ENCODE measurements at places on chromosomes 13 and 19.

GRCh38 chr13:71090990-71091389 lies 776.0 kb downstream of the DACH1 start:
- DNase-seq, result no peak

DNA sequence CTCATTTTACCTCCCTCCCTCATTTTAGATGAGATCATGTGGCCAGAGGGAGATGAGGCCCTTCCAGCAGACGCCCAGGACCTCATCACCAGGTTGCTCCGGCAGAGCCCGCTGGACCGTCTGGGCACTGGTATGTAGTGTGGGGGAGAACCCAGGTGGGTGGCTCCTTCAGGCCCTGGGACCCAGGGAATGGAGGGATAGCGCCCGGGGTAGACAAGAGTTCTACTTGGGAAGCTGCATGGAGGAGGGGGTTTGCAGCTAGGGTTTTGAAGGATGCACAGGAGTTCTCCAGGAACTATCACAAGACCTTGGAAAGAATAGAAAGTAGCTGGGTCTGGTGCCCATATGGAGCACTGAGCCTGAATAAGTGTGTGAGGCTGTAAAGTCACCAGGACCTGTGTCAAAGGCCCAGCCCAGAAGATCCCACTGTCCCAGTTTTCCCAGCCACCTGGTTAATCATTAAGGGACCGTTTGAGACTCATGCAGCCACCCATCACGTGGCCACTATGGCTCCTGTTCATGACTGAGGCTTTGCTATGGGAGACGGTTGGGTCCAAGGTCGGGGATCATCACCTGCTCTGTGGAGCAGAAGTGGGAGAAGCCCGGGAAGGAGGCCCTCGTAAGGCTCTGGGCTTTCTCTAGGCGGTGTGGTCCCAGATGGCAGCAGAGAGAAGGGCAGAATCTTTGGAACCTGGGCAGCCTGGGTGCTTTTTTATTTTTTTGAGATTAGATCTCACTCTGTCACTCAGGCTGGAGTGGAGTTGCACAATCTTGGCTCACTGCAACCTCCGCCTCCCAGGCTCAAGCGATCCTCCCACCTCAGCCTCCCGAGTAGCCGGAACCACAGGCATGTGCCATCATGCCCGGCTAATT lies 17.0 kb upstream of the PIK3R2 start:
- no peak for DNase-seq

- DNase-seq, result no peak
Measured at GRCh38 chr19:41997121-41997850, 3.3 kb upstream of the ATP1A3 start.

DNA sequence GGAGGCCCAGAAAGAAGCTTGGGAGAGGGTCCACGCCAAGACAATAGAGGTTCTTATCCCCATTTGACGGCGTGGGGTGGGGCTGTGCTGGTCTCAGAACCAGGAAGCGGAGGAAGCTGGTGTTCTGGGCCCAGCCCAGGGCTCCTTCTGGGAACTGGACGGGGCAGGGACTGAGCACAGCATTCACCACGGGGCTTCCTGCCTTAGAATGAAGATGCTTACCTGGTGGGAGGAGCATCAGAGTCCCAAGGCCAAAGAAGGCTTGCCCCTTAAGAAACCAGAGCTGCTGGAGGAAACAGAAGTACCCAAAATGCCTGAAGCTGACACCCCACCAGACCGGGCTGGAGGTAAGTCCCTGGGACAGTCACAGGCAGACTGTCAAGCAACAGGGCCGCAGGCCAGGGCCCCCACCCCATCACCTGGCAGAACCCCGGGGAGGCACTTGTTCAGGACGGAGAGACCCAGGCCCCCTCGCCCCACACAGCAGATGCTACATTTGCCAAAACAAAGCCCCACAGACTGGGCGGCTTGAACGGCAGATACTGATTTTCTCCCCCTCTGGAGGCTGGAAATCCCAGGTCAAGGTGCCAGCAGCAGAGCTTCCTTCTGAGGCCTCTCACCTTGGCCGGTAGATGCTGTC lies 17.8 kb upstream of the IGLON5 start:
- no peak for DNase-seq

GRCh38 chr19:49843265-49843664 lies 7.7 kb upstream of the PTOV1 start:
- no peak for DNase-seq

DNA sequence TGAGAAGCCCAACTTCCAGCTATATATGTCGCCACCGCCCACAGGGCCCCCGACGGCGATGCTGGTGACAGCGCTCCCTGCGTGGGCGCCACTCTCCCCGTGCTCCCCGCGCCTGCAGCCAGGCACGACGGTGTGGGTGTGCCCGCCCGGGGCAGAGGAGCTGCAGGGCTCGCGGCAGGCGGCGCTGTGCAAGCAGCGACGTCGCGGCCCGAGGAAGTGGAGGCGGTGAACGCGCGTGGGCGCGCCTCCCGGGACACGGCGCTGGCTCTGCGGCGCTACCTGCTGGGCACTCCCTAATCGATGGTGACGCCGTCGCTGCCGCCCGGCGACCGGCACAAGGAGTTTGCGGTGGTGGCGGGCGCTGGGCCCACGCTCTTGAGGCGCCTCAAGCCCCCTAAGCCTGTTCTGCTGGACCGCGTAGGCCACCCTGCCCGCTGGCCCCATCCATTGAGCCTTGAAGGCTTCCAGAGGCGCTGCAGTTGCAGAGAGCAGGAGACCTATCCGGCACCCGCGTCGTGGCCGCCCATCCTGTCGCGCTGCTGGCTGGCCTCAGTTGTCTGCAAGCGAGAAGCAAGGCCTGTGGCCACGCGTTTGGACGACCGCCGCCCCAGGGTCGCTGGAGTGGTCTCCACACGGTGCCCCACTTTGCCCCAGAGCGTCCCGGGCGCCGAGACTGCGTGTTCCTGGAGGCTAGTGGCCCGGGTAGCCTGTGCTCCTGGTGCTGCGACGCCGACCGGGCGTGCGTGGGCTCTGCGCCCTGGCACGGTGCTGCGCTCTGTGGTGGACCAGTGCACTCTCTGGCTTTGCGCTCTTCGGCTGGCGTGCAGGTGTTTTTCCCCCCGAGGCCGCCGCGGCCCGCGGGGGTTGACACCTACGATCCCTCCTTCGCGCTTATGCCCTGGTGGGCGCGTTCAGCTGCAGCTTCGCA lies 23.1 kb downstream of the LRFN3 start:
- DNase-seq, result no peak

DNA sequence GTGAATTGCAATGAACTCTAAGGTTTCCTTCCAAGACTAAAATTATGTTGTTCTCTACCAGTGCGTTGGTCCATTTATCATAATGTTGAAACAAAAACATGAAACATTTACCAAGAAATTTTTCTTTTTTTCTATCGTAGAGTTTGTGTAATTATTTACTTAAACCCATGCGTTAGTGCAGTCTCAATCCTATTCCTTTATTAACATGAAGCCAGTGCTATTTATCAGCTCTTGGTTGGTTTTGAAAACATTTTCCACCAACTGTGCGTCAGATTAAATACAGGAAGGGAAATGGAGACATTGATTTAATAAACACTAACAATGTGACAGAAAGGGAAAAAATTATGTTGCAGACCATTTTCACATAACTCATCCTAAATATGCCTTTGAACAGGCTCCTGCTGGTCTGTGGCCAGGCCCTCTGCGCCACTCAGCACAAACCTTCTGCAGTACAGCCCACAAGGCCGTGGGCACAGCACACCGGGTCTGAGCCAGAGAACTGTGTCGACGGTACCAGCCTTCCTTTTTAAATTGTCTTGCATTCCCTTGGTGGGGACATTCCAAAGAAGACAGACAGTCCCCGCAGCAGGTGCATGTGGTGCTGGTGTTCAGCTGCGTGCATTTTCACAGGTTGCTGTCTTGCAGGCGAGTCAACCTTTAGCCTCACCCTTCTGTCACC lies 135.8 kb downstream of the SHISA2 start:
- DNase-seq, result no peak

DNA sequence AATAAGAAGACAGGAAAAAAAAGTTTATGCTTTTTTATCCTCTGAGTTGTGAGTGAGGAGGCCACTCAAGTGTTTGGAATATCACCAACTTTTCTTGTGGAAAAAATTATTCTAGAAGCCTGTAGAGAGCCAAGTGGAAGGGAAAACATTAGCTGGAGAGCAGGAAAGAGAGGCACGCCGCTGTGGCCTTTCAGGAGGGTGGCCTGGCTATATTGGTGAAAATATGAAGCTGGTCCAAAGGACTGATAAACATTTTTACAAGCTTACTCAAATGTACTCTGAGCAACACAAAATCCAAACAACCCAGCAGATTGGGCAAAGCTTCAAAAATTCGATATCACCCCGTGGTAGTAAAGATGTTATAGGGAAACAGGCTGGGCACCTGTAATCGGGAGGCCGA lies 2.3 kb upstream of the EIF3G start:
- no peak for DNase-seq

Measured in right lung (tissue), 10 donors.